Non-pigmented ciliary epithelial cell (primary cell): ENCODE measurements at places on chromosomes 4 and X.

- no peak for DNase-seq
These were observed 3.6 kb upstream of the TSPAN5 start for GRCh38 chr4:98662055-98662453.

GRCh38 chr4:47374477-47374876 is 89.0 kb downstream of the COMMD8 start:
- DNase-seq = no peak

DNA sequence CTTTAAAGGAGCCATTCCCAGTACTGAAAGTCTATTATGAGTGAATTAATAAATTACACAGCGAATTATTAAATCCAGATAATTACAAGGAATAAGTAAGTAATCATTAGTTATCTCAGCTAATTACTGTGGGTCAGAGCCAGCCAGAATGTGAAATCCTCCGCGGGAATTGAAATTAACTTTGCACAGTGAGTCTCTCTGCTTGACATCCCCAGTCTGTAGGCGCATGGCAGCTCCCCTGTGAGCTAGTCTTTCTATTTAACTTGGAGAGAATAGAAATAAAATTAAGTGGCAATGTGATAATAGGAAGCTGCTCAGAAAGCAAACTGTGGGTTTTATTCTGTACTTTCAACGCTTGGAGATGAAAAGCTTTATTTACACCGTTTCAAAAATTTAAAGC is 7.2 kb downstream of the POU4F2 start:
- DNase-seq = no peak

DNA sequence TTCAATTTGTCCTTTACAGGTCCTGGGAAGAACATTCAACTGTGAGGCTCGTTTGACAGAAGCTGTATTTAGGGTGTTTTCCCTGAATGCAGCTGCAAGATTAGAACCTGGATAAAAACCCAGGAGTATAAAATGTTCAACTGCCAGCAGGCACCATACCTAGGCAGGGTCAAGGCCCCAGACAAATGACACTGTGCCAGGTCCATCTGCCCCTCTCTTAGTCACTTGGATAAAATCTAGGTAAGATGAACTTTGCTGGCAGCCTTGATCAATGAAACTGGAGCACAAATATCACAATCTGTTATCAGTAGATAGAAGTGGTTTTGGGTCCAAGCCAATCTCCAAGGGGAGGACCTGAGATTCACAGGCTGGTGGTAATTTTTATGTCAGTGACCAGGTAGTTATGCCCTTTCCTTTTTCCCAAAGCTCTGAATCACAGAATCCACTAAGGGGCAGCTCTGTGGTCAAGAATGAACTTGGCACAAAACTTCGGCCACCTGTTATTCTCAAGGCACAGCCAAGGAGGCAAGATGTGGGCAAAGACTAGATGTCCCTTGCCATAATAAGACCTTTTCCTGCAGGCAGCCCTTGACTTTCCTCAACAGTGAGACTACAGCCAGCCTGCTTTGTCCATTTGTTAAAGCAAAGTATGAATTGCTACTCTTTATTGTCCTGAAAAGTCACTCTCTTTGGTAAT is 501.0 kb downstream of the PPARGC1A start:
- no peak for DNase-seq

DNA sequence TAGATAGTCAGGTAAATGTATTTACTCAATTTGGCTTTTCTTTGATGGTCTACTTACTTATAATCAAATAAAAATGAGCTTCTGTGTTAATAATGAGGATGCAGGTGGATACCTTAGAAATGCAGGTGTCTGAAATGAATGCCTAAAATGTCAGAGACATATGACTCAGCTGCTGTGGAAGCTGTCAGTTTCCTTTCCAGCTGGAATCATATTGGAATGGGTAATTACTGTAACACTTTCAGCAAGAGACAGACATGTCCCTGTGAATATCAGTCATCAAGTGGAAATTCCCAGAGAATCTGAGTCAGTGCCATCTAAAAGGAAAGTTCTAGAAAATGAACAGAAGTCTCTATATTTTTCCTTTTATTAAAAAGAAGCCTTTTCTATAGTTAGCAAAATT is 783.0 kb upstream of the AADAT start:
- DNase-seq = no peak

- no peak for DNase-seq
These were observed 80.8 kb upstream of the CLNK start for GRCh38 chr4:10765386-10765785.

- no peak for DNase-seq
These were observed 10.6 kb downstream of the SULT1B1 start for GRCh38 chr4:69749771-69750170.

DNA sequence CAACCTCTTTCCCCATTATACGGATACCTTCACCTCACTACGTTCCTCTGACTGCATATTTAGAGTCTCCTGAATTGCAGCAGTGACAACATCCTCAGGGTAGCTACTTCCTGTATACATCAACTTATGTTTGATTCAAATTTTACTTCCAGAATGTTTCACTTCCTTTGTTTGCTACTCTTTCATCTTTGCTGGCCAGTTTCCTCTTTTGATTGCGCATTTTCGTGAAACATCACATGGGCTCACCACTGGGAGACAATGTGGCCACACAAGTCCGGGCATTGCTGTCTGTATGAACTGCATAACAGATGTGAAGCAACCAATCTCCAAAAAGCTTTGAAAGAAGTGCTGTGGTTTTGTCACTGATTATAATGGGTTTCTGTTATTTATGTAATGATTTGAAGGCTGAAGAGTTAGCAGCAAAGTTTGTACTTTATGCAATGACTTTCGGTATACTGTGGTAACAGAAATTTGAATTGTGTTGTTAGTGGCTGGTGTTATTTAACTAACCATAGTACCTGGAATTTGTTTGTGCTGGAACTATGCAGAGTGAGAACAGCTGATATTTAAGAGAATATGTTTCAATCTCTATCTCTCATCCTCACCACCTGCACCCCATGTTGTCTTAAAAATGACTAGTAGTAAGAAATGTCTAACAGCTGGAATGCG is 7.4 kb downstream of the SNCA start:
- DNase-seq = no peak

- DNase-seq = no peak
These were observed 15.2 kb upstream of the SCOC start for GRCh38 chr4:140358281-140358680.

DNA sequence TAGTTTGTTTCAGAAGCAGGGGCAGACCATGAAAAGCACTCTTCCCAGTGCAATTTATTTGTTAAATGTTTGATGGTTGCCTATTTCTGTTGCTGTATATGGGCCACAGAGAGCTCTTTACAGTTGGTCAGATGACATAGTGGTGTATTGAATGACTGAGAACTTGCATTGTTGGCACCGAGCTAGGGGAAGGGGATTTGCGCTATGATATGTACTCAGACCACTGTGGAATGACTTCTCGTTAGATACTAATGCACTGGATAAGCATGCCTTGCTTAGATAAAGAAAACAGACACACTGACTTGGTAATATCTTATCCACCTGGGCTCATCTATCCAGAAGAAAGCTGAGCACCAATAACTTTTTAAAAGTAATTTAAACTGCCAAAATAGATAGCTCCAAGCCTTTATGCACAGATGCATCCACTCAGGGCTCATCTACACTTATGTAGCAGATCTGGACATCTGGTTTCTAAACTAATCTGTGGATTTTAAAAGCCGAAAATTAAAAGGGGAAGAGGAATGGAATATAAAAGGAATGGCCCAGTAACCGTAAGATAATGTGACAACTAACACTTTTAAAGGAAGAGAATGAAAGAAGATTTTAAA is 132.7 kb downstream of the GATB start:
- DNase-seq = no peak

DNA sequence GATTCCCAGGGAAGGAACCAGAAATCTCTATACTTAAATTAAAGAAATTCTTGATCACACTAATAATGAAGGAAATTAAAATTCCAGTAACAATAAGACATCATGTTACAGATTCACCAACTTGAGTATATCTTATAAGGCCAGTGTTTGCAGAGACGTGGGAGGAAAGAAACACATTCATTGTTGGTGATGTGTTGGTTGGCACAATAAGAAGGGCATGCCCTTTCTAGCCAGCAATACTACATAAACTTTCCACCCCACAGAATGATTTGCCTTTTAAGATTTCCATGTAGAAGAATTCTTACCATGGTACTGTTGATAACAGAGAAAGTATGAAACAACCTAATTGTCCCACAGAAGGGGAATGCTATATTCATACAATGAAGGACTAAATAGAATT is 581.5 kb downstream of the STIM2 start:
- no peak for DNase-seq

GRCh38 chr4:25635501-25635900 is 20.1 kb upstream of the SLC34A2 start:
- no peak for DNase-seq

GRCh38 chr4:61994036-61994435 is 793.9 kb downstream of the ADGRL3 start:
- DNase-seq = no peak

GRCh38 chr4:159216834-159217233 is 114.0 kb downstream of the RAPGEF2 start:
- no peak for DNase-seq
